ENCODE measurements at places on chromosomes 3 and 15.

- no peaks in the 10 kb centered on the region for H3K4me1 ChIP-seq
- H3K36me3 ChIP-seq: peaks cover 2% of the 10 kb centered on the region
- H3K27ac ChIP-seq: no peak overlapping the region
- H3K4me3 ChIP-seq: no peak overlapping the region
Observed at GRCh38 chr15:75097939-75098338, 74.5 kb downstream of the PPCDC start.

GRCh38 chr3:130626049-130626448 lies 109.1 kb downstream of the COL6A6 start:
- H3K4me3 ChIP-seq: no peak overlapping the region
- peaks cover 21% of the 10 kb centered on the region for H3K27me3 ChIP-seq
- H3K4me1 ChIP-seq: no peaks in the 10 kb centered on the region
- no peak for DNase-seq
- H3K36me3 ChIP-seq: no peaks in the 10 kb centered on the region

GRCh38 chr15:22258009-22258397 lies 177.7 kb downstream of the OR4M2 start:
- no peak for DNase-seq
- no peak overlapping the region for H3K27ac ChIP-seq
- no peaks in the 10 kb centered on the region for H3K27me3 ChIP-seq
- no peak overlapping the region for H3K4me3 ChIP-seq
- no peaks in the 10 kb centered on the region for H3K36me3 ChIP-seq

DNA sequence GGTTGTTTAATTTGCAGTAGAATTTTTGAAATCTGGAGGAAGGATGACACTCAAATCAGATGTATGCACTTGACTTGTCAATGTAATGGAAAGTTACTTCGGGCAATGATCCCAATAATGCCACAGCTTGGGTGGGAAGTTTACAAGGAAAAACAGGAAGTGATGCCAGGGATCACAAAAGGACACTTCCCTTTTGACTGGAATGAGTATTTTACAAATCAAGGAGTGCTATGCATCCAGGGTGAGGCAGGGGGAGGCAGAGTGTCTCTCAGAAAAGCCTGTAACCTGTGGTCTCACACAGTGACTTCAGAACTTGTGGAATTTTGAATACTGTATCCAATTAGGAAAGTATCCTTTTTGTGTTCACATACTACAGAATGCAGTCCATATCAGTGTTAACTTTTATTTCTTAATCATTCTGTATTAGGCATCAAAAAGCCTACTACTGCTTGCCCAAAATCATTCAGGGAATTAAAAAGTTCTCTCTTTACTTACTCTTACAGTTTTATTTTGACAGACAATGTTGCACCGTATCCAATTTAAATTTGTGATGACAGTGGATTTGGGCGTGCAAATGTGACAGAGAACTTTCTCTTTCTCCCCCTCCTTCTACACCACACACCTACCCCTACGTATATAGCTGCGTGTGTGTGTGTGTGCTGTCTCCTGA lies 445.1 kb downstream of the MECOM start:
- no peak overlapping the region for H3K4me3 ChIP-seq
- no peak for DNase-seq
- H3K27ac ChIP-seq: peak overlapping the region; percentile 36
- H3K36me3 ChIP-seq: no peaks in the 10 kb centered on the region
- peaks cover 5% of the 10 kb centered on the region for H3K4me1 ChIP-seq

DNA sequence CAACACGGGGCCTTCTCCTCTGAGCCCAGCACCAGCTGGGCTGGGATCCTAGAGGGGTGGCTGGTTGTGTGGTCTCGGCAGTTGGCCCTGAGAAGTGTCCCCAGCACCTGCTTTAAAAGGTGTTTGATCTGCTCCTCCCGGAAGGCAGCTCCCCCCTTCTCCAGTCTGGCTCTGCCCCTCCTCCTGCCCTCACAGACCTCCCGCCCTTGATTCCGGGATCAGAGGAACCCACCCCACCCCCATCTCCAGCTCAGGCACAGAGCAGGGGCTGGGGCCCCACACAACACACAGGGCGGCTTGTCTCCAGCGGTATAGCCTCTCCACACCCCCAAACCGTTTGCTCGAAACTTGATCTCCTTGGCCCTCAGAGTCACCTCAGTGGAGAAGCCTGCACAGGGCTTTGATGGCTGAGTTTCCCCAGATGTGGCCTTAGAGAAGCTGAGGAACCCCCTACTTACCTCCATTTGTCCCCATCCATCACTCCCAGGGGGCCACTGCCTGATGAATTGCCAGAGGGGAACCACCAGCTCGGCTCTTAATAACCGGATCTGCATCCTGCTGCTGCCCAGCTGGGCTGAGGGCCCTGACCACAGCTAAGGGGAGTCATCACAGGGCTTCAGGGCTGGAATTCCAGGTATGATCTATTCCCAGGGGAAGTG lies 6.4 kb upstream of the STRA6 start:
- peaks cover 2% of the 10 kb centered on the region for H3K27me3 ChIP-seq
- H3K4me1 ChIP-seq: peaks cover 33% of the 10 kb centered on the region
- peak overlapping the region; percentile 57 for H3K27ac ChIP-seq

- H3K27me3 ChIP-seq: peaks cover 8% of the 10 kb centered on the region
- no peak overlapping the region for H3K4me3 ChIP-seq
- no peak for DNase-seq
- H3K27ac ChIP-seq: no peak overlapping the region
- H3K4me1 ChIP-seq: no peaks in the 10 kb centered on the region
- H3K36me3 ChIP-seq: no peaks in the 10 kb centered on the region
Observed at GRCh38 chr15:52925130-52925529, 135.0 kb upstream of the ONECUT1 start.

Measured in chondrocyte (in vitro differentiated cells).